ENCODE measurements at places on chromosomes 7 and 10. TPM values are rescaled to one million over a fixed set of nuclear protein-coding genes. Genes with fewer than 3 reads are reported as not detected.

GRCh38 chr7:77447616-77448015 lies 31.5 kb upstream of the GSAP start:
- DNase-seq: no peak

DNA sequence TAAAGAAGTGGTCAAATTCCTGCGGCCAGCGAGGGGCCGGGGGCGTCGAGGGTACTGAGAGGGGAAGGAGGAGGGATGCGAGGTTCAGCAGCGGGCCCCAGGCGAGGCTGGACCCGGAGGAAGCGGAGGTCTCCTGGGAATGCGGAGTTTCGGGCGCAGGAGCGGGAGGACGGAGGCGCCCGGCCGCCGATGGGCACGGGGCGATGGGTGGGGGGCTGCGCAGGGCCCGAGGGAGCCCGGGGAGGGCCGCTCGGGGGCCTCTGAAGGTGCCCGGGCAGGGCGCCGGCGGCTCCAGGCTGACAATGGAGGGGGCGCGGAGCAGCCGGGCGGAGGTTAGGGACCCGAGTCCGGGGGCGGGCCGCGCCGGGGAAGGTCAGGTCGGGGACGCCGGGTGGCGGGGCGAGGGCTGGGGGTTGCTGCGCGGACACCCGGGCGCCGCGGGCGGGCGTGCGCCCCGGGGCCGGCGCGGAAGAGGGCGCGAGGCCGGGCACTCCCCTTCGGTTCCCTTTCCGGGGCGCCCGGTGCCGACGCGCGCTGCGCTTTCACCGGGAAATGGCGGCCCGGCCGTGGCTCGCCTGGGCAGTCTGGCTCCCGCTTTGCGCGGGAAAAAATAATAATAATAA lies 683 bp downstream of the MACROH2A2 start:
- no peak for DNase-seq

ZNF853 gene
- total RNA-seq: not detected

ERVW-1 gene
- total RNA-seq: not detected

Data from HT-29 (cell line).